Skeletal muscle tissue (tissue), 5 donors: ENCODE measurements at places on chromosomes 16 and 17. TPM values are rescaled to one million over a fixed set of nuclear protein-coding genes. Genes with fewer than 3 reads are reported as not detected.

Gene FBXO39
- under 0.01 TPM for total RNA-seq

Gene BCAS3
- total RNA-seq: 25.1 TPM

Gene CDH8
- 1.0 TPM for total RNA-seq

Gene CSH1
- total RNA-seq: not detected

Gene EPN3
- total RNA-seq: not detected

Gene PROCA1
- 0.52 TPM for total RNA-seq

Gene PPP1R27
- total RNA-seq: 35.0 TPM

Gene TK1
- total RNA-seq: 12.0 TPM

Gene OR3A3
- total RNA-seq: not detected

Gene CTRB1
- total RNA-seq: not detected

Gene ZNF423
- total RNA-seq: 16.7 TPM
